ENCODE measurements at places on chromosomes 7 and 10.

DNA sequence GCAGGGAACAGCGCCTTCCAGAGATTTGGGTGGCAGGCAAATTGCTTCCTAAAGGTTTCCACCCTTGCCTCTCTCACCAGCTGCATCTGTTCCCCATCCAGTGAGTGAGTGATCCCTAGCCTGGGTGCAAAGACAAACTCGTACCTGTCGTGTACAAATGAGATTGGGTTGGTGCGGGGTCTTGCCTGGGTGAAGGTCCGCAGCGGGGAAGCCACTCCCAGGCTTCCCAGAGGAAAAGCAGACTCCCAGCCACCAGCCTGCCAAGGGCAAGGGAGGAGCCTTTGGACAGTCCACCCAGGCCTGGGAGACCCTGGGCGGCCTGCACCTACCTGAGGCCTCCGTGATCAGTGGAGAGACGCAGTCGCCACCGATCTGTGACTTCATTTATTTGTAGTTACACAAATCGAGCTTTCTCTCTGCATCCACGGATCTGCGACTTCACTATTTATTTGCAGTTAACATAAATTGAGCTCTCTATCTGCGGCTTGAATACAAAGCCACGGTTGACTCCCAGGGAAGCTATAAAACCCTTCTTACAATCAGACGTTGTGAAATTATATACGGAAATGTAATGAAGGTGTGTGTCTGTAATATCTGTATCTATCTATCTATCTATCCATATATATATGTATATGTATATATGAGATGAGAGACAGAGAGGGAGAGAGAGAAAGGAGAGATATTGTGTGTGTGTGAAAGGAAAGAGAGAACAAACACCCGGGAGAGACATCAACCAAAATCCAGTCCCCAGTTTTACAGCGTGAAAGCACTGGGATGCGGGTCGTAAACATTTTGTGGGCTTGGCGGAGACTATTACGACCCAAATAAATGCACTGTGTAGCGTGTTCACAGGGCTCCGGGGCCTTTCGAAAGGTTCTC lies 3.0 kb upstream of the HOXA7 start:
- peaks cover 32% of the 10 kb centered on the region for H3K36me3 ChIP-seq
- no peak for DNase-seq
- H3K4me1 ChIP-seq = peaks cover 24% of the 10 kb centered on the region
- no peak overlapping the region for H3K4me3 ChIP-seq

GRCh38 chr10:45450866-45451265 lies 76.8 kb downstream of the ALOX5 start:
- H3K4me3 ChIP-seq = no peak overlapping the region
- no peak overlapping the region for H3K27ac ChIP-seq
- no peaks in the 10 kb centered on the region for H3K27me3 ChIP-seq
- H3K36me3 ChIP-seq = peaks cover 13% of the 10 kb centered on the region
- H3K4me1 ChIP-seq = peaks cover 4% of the 10 kb centered on the region
- DNase-seq = no peak

- no peak overlapping the region for H3K27ac ChIP-seq
- no peak for DNase-seq
- no peaks in the 10 kb centered on the region for H3K4me1 ChIP-seq
- H3K4me3 ChIP-seq = no peak overlapping the region
- H3K36me3 ChIP-seq = no peaks in the 10 kb centered on the region
- H3K27me3 ChIP-seq = peaks cover 4% of the 10 kb centered on the region
Observed at GRCh38 chr7:106590209-106590816, 70.6 kb downstream of the CCDC71L start.

GRCh38 chr7:132295175-132295574 lies 281.1 kb downstream of the PLXNA4 start:
- DNase-seq = peak; percentile 54
- no peaks in the 10 kb centered on the region for H3K36me3 ChIP-seq
- H3K27me3 ChIP-seq = no peaks in the 10 kb centered on the region
- peaks cover 3% of the 10 kb centered on the region for H3K4me1 ChIP-seq
- H3K4me3 ChIP-seq = no peak overlapping the region
- H3K27ac ChIP-seq = no peak overlapping the region

DNA sequence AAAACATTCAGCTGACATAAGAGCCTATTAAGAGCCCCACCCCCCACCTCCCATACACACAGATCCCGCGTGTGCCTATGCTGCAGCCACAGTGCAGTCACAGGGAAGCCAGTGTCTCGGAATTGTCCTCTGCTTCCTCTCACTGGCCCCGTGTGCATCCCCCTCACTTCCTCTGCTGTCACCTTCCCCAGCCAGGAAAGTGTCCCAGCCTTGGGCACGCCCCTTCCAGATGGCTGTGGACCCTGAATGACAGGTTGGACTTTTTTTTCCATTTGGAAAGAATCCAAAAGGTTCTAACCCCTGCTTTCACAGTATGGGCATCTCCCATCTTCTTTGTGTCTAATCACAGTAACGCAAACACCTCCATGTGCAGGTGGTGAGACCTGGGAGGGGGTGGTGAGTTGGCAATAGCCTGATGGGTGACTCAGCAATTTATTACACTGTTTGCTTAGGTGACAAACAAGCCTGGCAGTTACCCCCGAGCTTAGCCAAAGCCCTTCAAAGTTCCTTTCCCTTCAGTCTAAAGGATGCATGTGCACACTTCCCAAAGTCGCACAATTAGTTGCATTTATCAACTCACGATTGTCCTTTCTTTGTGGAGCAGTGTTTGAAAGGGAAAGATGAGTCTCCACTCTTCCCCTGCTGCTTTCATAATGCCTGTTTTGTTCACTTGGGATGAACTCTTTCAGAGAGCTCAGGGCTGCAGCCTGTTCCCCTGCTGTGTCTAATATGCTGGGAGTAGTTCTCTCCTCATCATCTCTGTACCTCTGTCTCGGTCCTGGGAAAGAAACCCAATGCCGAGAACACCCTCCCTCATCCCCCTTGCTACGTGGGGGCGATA lies 67.5 kb upstream of the EFCAB10 start:
- H3K36me3 ChIP-seq = peaks cover 14% of the 10 kb centered on the region
- DNase-seq = no peak
- peaks cover 8% of the 10 kb centered on the region for H3K4me1 ChIP-seq
- no peak overlapping the region for H3K4me3 ChIP-seq
